Stimulated activated memory B cell treated with anti-CD40 and anti-IgM and Interleukin-4, amounts not matched to agents 10 μg/mL and 1 μg/mL and 100 μg/mL, for 72 hours (primary cell): ENCODE measurements at places on chromosomes 1 and 21.

DNA sequence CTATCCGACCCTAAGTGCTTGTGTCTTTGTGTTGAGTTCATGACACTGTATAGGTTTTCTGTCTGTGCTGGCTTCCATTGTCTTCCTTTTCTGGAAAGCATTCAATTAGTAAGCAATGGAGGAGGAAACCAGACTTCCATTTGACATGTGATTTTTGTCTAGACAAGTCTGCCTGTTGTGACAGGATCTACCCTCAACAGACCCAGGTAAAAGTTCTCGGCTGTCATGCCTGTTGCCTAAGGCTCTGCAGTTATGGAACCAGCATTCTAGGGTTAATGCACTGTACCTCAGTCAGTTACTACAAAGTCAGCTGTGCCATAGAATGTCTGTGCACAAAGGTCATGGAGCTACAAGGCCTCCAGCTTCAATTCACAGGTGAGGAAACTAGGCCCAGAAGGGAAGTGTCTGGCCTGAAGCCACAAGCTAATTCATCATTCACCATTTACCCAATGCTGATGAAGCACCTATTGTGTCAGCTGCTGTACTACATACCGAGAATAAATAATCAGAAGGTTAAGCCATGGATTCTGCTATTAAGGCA lies 72.3 kb downstream of the PLPP3 start:
- no peak for ATAC-seq

DNA sequence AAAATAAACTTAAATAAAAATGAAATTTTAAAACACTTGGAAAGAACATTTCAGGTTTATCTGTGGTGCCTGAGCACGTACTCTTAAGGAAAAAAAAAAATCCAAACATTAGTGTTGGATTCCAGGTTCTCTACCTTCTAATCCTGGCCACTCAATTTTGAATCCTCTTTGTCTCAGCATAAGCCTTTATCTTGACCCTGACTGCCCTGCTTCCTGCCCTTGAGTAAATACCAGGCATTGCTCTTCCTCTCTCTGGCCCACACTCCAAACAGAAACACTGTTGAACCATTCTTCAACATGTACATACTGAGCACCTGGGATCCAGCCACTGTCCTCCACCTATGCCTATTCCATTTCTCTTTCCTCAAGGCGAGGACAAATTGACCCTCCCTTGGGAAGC lies 11.4 kb upstream of the VANGL1 start:
- no peak for ATAC-seq

- ATAC-seq = no peak
Measured at GRCh38 chr1:205226868-205227583, 720 bp upstream of the TMCC2 start.

- ATAC-seq = no peak
Measured at GRCh38 chr1:210123383-210123782, 109.2 kb upstream of the SERTAD4 start.

- ATAC-seq = no peak
Measured at GRCh38 chr1:157968508-157968907, 24.9 kb upstream of the KIRREL1 start.

DNA sequence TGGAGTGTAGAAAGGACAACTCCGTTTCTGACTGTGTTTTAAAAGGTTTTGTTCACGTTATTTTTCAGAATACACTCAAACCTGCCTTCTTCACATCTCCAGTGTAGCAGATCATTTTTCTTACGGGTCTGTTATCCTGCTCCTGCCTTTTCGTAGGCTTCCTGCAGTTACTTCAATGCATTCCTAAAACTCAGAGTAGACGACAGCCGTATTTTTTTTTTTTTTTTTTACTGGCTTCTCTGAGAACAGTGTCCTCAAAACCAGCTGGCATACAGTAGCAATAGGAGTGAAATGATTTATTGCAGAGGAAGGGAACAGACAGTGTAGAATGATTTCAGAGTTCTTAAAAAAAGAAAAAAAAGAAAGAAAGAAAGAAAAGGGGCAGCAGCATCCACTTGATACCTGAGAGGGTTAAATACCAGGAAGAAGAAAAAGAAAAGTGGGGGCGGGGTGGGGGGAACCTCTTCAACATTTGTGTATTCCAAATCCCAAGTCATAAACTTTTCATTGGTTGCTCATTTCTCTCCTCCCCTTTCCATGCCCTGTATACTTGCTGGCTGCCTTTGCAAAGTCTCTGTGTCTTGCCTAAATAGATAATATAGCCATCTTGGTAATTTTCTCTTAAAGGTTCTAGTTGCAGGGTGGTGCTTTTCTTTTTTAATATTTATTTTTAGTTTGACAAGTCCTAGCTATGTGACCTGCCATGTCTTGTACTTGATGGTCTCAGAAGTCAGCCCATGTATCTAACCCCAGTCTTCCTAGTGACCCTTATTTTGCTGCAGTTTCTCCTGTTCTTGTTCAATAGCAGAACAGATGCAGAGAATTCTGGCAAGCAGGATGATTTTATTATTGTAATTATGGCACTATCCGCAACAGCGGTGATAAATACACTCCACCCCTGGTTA lies 2.8 kb downstream of the TGFB2 start:
- ATAC-seq = no peak

DNA sequence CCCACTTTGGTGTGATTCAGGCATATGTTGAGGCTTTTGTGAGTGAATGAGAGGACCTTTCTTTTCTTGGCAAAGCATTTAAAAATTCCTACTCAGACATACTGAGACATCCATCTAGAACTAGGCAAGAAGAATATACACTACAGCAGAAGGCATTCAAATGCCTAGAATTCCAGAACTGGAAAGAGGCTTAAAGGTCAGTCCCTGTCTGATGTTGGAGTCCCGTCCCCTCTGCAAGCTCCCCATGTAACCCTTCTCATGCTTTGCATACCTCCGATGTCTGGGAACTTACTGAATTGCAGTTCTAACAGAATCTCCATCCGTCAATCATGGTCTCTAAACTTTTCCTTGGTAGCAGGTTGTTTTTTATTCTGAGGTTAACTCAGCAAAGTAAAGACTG lies 152.9 kb downstream of the ATP6V1G3 start:
- ATAC-seq = no peak
